Caki2 (cell line): ENCODE measurements at places on chromosomes 1 and 21. TPM values are rescaled to one million over a fixed set of nuclear protein-coding genes. Genes with fewer than 3 reads are reported as not detected.

MYOC gene
- not detected in 2 replicates for total RNA-seq

LINGO4 gene
- not detected in 2 replicates for total RNA-seq

LCA5L gene
- total RNA-seq = 2.4 and 2.6 TPM in 2 replicates

LAD1 gene
- 3.6 TPM in 1 of 2 replicates, not detected in the other for total RNA-seq

DNA sequence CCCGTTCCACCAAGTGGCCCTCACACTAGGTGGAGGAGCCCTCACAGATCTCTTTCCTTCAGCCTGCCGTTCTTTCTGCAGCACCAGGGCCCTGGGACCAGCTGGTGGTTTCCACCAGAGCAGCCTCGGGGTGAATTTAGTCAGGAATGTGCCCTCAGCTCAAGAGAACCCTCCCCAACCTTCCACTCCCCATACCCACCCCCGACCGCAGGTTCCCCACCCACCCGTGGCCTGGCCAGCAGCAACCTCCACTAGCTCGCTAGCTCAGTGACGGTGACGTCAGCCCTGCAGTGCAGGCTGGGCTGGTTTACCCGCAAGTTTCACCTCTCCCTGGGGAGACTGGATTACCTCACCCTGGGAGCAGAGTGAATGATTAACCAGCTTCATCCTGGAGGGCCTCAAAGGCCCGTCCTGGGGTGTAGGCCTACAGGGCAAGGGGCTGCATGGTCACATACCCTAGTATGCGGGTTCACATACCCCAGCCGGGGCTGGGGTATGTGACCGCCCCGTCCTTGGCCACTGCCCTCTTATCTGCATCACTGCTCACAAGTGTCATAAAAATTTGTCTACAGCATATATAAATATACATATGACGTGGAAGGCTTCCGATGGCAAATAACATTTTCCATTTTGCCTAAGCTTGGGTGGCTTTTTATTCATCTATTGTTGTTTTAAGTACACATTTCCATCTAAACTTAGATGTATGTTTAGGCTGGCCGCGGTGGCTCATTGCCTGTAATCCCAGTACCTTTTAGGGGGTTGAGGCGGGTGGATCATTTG, 24.5 kb downstream of the ELF3 start:
- peak; percentile 99 for DNase-seq

- no peak for DNase-seq
Measured at GRCh38 chr1:96962751-96963211, 241.2 kb downstream of the PTBP2 start.

- DNase-seq = no peak
Measured at GRCh38 chr1:183580281-183580682, 10.0 kb downstream of the NCF2 start.

GRCh38 chr1:201142011-201142848, 12.0 kb downstream of the TMEM9 start:
- DNase-seq = no peak

DNA sequence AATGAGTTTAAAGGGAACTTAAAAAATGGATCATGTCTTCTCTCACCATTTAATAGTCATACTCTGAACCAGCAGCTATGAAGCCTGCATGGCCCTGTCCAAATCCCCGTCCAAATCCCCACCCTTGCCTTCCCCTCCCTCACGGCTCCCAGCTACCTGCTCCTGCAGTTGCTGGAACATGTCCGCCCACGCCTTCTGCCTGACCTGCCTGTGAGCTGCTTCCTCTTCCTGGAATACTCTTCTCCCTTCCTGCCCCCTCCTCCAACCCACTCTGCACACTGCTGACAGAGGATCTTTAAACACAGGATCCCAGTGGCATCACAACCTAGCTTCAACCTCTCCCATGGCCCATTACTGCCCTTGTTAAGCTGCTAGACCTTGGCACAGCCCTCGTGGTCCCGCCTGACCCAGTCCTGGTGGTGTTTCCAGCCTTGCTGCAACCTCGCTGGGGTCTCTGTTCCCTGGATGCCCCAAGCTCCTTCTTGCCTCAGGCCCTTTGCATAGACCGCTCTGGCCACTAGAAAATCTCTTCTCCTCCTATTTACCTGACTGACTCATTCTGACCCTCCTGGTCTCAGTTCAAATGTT, 118.3 kb downstream of the PTPRU start:
- DNase-seq = no peak

- DNase-seq = no peak
Measured at GRCh38 chr1:203354246-203354645, 3.3 kb upstream of the FMOD start.

- DNase-seq = no peak
Measured at GRCh38 chr1:35623832-35624231, 17.5 kb downstream of the PSMB2 start.

- DNase-seq = no peak
Measured at GRCh38 chr1:164163289-164163849, 395.6 kb upstream of the PBX1 start.

- DNase-seq = no peak
Measured at GRCh38 chr1:2617971-2618470, 14.8 kb downstream of the MMEL1 start.

FTCD gene
- total RNA-seq = 0.14 TPM in 1 of 2 replicates, not detected in the other

CASQ1 gene
- total RNA-seq = not detected in 2 replicates

DNA sequence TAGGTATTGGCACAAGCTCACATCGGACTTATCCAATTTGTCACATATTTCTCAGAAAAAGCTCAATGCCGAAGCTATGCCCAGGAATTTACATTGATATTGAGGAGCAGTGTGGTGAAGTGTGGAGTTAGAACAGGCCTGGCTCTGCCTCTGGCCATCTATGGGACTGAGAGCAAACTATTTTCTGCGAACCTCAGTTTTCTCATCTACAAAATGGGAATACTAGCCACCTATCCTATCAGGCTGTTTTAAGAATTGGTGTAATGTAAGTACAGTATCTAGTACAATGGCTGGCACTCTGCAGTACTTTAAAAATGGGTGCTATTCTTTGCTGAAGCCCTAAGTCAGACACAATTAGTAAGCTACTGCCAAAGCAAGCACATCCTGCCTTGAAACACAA, 47.2 kb downstream of the ARHGEF11 start:
- DNase-seq = no peak

DNA sequence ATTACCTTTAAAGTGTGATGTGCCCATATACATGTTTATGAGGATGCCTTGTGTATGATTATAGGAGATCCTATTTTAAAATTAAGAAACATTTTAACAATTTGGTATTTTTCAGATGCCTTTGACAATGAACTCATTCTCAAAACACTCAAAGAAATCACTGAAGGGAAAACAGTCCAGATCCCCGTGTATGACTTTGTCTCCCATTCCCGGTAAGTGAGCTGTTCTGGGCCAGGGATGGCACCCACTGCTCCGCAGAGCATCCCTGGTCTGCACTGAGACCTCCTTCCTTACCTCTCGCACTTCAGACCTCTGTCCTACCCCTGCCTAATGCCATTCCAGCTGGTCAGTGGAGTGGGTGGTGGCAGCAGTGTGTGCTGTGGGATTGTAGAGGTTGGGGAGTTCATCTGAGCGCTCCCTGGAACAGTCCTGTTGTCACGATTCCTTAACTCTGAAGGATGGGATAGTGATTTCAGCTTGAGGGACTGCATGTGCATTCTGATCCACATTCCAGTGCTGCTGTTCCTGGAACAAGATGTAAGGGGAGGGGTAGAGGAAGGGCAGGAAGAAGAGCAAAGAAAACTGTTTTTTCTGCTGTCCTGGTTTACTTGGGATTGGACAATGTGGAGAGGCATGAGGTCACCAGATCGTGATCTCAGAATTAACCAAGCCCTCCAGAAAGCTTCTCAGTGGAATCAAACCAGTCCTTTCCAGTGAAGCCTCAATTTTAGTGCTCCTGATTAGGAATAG, 63.9 kb downstream of the UCK2 start:
- DNase-seq = peak; percentile 27

DNA sequence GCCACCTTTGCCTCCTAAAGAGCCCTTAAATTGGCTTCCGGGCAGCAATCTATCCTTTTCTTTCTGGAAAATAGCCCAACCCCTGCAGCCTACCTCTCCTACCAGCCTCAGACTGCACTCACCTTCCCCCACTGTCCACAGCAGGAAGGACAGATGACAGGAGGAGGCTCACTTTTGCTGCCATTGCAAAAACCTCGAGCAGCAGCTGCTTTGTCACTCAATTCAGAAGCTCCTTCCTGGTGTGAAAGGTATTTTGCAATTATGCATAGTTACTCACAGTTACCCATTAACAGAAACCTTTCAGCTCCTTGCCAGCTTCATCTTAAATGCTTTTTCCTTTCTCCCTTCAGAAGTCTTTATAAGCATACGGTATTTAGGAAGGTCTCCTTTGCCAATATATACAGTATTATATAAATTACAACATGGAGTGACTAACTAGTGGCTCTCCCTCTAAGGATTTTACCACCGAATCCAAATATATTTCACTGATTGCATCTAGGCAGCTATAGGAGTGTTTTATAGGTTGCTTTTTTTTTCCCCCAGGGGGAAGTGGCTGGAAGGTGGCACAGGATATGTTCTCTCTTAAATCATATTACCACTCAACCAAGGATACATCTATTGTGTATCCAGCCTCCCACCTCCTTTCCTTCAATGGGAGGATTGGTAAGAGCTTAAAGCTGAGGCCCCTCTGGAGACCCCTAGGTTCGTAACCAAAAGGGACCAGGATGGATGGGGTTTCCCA, 142.1 kb upstream of the IPO9 start:
- peak; percentile 66 for DNase-seq

DNA sequence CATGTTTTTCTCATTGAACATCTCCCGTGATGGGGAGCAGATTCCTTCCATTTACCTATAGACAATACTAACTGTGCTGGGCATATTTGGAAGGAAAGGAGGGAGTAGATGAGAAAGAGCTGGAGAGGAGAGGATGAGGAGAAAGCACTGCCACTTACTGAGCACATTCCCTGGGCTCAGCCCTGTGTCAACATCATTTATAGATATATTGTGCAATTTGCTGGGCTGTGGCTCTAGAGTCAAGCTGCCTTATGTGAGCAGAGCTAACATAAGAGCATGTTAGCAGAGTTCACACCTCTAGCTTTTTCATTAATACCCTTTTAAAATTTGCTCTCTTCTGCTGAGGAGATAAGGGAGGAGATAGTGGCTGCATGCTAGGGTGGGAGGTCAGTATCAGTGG, 22.3 kb upstream of the CD53 start:
- DNase-seq = no peak

TIE1 gene
- total RNA-seq = not detected in 2 replicates

DNA sequence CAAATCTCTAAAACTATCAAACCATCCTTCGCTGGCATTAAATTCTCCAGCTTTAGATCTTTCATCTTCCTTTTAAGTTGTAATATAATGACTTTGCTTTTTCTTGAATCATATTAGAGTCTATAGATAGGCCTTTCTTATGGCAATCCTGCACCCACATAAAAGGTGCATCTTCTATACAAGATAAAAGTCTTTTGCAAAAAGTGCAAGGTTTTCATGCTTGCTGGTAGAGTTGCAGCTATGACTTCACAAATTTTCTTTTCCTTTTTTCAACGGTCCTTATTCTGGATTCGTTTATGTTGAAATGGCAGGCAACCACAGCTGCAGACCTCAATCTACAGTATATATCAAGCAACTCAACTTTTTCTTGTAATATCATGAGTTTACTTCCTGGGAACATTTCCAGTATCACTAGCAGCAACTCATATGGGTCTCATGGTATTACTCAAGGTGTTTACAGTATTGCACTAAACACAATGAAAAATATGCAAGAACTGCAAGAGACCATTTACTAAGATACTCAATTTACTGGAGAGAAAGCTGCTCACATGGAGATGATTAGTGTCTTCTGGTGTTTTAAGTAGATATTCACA, 22.1 kb downstream of the OMA1 start:
- no peak for DNase-seq

DNA sequence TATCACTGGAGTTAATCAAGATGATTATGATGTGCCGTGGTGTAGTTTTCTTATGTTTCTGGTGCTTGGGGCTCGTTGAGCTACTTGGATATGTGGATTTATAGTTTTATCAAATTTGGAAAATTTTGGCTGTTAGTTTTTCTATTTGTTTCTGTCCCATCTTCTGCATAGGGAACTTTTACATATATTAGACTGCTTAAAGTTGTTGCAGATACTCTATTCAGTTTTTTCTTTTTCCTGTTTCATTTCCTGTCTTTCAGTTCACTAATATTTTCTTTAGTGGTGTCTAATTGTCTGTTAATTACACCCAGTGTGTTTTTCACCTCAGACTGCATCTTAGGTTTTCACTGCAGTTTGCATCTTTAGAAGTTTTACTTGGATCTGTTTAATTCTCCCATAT, 247.7 kb downstream of the CAMTA1 start:
- DNase-seq = no peak

FAM89A gene
- total RNA-seq = 8.8 and 9.7 TPM in 2 replicates

LENEP gene
- total RNA-seq = not detected in 2 replicates

KANK4 gene
- total RNA-seq = not detected in 2 replicates

- DNase-seq = no peak
Measured at GRCh38 chr21:19181604-19182140, 778.1 kb upstream of the TMPRSS15 start.

FAM110D gene
- 0.14 TPM in 1 of 2 replicates, not detected in the other for total RNA-seq

DNA sequence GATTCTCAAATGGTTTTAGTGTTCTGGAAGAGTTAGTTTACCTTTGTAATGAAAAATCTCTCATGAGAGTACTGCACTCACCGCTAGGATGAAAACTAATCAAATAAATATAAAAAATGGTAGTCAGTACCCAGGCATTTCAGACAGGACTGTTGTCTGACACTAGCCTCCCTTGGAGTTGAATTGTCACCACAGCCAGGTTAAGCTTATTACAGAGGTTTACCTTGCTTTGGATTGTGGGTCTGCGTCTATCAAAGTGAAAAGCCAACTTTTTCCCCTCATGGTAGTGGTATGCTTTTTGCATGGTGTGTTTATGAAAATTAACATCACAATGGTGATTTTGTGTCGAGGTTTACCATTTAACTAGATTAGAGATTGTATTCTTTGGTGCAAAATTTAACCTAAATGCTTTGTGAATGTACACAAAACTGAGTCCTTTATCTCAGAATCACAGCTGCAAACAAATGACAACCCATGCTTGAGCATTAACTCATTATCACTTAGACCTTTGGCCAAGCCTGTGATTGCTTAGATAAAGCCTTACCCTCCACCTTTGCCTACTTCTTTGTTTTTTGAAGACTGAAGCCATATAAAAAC, 20.1 kb downstream of the RAP1A start:
- no peak for DNase-seq

LYSMD1 gene
- 17.5 and 19.8 TPM in 2 replicates for total RNA-seq

DNA sequence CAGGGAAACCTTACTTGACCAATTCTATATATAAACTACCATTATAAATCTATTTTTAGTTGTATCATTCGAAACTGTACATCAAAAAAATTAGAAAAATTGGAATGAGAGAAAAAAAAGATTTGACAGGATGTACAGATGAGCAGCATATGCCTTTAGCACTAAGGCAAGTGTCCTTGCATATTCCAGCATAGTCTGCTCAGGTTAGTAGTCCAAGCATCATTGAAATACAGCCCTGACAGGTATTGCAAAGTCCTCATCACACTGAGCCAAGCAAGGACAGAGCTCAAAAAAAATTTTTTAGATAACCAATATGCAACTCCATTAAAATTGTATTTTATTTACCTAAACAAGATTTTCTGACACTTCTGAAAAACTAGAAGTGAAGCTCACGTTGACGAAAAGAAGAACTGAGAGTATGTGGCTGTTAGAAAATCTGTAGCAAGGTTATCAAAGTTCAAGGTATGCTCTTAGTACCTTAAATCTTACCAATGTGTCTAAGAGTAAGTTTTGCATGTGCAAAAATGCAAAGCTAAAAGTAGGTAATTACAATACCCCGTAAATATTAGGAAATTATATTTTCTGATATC, 465.6 kb upstream of the ADGRL4 start:
- DNase-seq = no peak

UBASH3A gene
- not detected in 2 replicates for total RNA-seq

CFHR2 gene
- total RNA-seq = not detected in 2 replicates

MEX3A gene
- 0.64 and 2.0 TPM in 2 replicates for total RNA-seq
